T-helper 1 cell (primary cell): ENCODE measurements at places on chromosomes 13 and 19.

DNA sequence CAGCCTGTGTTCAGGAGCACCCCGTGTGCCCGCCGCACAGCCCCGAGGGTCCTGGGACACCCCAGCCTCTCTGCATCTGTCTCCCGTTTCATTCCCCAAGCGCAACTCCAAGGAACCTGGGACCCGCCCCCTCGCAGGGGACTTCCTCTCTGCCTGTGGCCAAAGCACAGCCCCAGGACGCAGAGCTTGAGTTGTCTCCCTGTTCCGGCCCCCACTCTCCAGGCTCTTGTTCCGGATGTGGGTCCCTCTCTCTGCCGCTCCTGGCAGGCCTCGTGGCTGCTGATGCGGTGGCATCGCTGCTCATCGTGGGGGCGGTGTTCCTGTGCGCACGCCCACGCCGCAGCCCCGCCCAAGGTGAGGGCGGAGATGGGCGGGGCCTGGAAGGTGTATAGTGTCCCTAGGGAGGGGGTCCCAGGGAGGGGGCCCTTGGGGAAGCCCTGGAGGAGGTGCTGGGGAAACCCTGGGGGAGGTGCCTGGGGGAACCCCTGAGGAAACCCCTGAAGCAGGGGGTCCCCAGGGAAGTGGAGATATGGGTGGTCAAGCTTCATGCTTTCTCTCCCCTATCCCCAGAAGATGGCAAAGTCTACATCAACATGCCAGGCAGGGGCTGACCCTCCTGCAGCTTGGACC, 1.3 kb downstream of the HCST start:
- DNase-seq = peak; percentile 83

- no peak for DNase-seq
Observed at GRCh38 chr19:13748169-13748828, 16.0 kb upstream of the MRI1 start.

DNA sequence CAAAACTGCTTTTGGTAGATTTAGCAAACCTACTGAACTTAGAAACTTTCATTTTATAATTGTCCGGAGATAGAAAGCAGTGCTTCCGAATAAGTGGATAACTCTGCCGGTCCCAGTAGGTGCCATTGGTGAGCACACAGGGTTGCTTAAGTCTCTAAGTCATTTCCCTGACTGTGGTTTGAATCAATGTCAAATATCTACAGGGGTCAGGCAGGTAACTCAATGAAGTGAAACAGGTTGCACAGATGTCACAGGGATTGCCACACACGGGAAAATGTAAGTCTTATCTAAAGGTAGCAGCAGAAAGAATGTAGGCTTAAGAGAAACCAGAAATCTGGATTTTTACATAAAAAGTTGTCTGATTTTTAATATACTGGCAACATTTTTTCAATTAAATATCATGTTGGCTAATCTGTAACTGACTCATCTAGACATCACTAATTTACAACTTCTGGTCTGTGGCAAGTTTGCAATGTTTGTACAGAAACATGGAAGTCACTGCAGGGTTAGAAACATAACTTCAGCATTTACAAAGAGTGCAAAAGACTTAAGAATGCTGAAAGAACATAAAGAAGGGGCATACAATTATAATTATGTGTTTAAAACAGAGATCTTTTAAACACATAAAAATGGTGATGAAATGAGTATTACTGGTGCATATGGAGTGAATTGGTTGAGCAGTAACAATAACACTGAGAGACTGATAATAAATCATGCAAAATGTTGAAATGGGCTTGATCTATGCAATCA, 14.3 kb upstream of the LRRC63 start:
- DNase-seq = no peak

GRCh38 chr19:58563034-58563573, 4.7 kb upstream of the UBE2M start:
- no peak for DNase-seq

DNA sequence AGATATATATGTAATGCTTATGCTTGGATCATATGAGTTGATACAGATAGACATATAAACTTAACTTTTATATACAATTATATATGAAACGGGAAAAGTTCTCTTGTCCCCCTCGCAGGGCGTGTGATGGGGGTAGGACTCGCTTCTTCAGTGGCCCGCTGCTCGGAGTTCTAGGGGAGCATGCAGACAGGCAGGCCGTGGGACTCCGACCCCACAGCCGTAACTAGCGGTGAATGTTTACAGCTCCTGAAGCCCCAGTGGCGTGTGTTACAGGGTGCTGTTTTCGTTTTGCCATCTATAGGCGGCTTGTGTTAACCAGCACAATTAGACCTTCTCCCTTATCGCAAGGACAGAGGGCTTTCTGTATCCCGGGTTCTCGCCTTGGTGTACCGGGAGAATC, 1899.8 kb downstream of the PCDH9 start:
- no peak for DNase-seq

DNA sequence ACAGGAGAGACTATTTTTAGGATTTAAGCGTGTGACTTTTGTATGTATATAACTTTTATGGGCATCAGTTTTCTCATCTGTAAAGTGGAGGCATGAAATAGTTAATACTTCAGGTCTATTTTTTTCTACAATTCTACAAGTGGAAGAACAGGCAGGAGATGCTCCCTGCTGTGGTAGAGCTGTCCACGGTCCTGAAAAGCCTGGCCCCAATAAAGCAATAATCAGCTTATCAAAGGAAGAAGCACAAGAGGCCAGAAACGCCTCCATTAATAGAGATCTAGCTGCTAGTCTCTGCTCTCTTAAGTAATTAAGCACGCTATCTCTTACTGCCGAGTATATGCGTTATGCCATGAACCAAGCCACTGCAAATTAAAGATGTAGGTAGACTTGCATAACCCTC, 28.0 kb upstream of the WASF3 start:
- peak; percentile 2 for DNase-seq

DNA sequence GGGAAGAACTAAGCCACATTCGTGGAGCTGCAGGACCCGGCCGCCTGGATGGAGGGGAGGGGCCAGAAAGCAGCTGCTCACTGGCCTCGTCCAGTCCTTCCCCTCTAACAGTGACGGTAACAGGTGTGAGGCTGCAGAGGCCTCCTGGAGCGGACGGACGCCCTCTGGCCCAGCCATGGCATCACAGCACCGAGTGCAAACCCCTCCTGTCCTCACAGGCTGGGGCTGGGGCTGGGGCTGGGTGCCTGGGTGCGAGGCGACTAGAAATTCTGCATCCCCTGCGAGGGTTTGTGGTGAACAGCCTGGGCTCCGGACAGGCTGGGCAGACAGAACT, 3.6 kb downstream of the MICOS13 start:
- DNase-seq = no peak

- DNase-seq = no peak
Observed at GRCh38 chr19:37950471-37951175, 43.6 kb downstream of the SIPA1L3 start.

GRCh38 chr19:29781386-29782259, 30.2 kb upstream of the CCNE1 start:
- DNase-seq = no peak

DNA sequence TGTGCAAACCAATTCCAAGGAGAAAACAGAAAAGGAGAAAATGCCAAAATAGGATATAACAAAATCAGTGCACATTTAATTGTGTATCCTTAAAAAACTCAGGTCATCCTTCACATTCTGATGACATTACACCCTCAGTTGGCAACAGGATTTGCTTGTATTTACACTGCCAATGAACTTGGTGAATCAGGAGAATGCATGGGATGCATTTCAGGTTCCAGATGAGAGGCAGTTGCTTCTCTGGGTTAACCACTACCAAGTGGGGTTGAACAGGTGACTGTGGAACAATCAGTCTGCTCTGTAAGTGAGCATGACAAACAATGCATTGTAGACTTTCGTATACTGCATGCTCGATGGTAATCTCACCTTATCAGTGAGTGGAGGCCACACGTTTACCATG, 79.1 kb downstream of the STARD13 start:
- no peak for DNase-seq

DNA sequence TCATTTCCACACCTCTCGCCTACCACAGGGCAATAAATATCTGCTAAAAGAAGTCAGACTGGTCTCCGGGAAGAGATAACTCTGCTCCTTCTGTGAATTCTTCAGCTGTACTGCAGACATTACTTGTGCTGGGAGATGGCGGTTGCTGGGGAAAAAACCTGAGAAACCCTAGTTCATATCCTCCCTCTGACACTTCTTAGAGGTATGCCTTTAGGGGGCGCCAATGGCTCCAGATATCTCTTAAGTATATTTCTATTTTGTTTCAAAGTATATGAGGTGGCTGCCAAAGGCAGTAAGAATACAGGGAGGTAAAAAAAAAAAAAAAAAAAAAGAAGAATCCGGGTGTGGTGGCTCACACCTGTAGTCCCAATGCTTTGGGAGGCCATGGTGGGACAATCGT, 175.2 kb downstream of the PAN3 start:
- no peak for DNase-seq

- DNase-seq = no peak
Observed at GRCh38 chr13:33722216-33722915, 95.6 kb upstream of the RFC3 start.

DNA sequence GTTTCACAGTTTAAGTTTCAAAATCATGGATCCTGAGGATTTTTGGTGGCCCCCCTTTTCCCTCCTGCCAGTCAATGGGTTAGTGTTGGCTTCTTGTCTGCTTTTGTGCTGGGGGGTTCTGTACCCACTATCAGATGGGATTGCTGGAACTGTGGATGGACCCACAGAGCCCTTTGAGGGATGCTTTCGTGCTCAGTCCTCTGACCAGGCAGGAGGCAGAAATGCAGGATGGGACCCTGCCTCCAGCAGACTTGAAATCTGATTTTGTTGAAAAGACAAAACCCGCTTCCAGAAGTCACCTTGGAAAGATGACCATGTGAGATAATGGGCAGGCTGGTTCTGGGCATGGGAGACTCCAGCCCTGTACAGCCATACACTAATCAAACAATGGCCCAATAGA, 408.9 kb downstream of the ZNF536 start:
- no peak for DNase-seq

GRCh38 chr13:36891752-36892151, 28.3 kb downstream of the SMAD9 start:
- DNase-seq = no peak

DNA sequence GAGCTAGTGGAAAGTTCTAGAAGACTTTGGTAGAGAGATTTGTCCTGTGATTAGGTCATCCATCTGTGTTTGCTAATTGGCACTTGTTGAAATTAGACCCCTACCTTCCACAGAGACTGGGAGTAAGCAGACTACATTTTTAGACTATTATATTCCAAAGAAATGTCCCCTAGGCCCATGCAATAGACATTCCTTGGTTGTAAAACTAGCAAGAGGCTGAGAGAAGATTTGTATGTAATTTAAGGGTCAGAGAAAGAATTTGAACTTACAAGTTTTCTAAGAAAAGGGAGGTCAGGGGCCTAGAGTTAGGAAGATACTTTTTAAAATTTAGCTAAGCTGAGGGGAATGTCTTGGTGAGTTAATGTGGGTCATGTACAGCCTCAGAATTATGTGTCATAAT, 470.7 kb upstream of the SLITRK1 start:
- no peak for DNase-seq

GRCh38 chr19:30878495-30878894, 470.7 kb downstream of the TSHZ3 start:
- DNase-seq = no peak

DNA sequence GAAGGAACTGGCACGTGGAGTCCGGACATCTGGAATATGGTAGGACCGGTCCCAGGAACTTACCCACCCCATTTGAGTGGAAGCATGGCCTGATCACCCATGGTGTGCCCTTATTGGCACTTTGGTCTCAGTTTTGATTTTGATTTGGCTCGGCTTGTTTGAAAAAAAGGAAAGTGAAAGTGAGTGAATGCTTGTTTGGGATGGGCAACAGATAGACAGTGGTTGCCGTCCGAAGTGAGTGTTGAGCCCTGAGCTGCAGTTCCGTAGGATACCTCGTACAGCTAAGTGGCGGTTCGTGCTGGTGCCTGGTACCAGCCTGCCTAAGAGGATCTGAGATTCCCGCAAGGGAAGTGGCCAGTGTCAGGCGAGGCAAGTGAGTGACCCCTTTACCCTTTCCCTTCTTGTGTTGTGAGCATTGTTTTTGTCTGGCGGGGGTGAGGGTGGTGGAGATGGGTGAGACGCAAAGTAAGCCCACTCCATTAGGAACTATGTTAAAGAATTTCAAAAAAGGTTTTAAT, 605.8 kb downstream of the UQCRFS1 start:
- DNase-seq = no peak

- no peak for DNase-seq
Observed at GRCh38 chr19:16198370-16198651, 600 bp downstream of the AP1M1 start.

- DNase-seq = no peak
Observed at GRCh38 chr13:42656958-42657357, 83.0 kb downstream of the TNFSF11 start.

- DNase-seq = no peak
Observed at GRCh38 chr13:52067237-52067636, 42.7 kb downstream of the UTP14C start.

GRCh38 chr19:11587975-11588631, 9.2 kb upstream of the ZNF627 start:
- DNase-seq = no peak
